ENCODE measurements at places on chromosomes 3 and 15.

DNA sequence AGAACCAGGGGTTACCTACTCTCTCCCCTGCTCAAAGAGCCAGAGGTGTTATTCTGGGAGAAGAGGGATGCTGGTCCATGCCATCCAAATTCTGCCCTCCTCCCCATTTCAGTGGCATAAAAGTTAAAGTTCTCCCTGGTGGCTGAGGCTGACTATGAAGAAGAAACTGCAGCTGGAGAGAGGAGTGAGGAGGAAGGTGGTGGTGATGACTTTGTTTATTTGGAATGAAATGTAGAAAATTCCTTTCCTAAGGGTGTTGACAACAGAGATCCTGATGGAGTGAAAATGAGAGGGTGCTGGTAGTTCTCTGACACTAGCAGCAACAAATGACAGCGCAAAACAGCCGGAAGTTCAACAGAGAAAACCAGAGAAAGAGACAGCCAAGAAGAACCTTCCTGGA lies 100.4 kb downstream of the PCCB start:
- DNase-seq, result no peak

GRCh38 chr15:31390777-31391486 lies 64.3 kb downstream of the KLF13 start:
- no peak for DNase-seq

DNA sequence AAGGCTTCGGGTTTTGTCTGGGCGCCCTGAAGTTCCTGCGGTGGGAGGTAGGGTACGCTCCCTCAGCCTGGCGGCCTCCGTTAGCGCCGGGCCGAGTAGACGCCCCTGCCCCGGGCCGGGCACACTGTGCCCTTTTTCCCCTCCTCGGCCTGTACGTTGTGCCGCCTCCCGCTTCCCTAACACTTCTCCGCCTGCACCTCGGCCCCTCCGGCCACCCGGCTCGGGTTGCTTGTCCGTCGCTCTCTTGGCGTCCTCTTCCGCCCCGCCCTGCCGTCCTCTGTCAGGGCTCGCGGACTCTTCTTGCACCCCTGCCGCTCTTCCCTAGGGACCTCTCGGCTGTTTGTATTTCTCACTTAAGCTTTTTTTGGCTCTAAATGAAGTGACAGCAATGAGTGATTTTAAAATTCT lies 384 bp downstream of the KNL1 start:
- DNase-seq, result no peak

DNA sequence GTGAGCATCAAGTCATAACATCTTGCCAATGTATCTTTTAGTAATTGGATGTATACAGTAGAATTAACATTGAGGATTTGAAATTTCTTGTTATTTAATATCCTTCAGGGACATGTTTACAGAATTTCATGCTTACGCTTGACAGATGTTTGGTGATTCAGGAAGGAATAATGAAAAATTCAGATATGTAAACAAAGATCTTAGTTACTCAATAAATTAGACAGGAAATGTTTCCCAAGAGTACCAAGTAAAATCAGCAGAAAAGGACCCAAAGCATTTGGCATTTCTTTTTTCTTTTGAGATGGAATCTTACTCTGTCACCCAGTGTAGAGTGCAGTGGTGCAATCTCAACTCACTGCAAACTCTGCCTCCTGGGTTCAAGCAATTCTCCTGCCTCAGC lies 4.7 kb upstream of the COL6A5 start:
- no peak for DNase-seq

DNA sequence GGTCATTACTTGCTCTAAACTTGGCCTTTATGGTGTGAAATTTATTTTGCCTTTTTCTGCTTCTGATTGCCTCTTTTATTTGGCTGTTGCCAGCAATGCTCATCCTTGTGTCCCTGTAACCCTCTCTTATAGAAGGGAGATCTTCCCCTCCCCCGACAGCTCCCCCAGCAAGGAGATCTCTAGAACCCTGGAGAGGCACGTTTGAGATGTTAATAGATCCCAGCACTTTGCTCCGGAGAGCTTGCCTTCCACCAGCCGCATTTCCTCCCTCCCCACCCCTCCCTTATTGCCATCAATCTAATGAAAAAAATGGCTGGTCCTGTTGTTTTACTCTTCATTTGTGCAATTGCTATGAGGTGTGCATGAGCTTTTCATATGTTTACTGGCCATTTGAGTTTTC lies 18.2 kb downstream of the TRIM71 start:
- DNase-seq, result no peak

- DNase-seq, result no peak
Measured at GRCh38 chr15:63986751-63987341, 59.4 kb downstream of the DAPK2 start.

DNA sequence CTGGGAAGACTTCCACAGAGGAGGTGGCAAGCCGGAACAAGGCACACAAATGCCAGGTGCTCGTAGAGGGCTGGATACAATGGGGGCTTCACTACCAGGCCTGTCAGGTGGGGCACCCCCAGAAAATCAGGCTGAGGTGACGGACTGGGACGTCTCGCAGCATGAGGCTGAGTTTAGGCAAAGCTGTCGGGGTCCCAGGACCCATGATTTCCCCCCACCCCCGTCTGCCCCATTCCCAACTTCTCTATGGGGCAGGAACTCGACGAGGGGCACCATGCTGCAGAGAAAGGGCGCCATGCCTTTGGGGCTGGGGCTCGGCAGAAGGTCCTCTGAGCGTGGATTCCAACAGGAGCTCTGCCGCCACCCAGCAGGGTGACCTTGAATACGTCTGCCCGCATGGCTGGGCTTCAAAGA lies 65.7 kb upstream of the HES1 start:
- DNase-seq, result no peak

DNA sequence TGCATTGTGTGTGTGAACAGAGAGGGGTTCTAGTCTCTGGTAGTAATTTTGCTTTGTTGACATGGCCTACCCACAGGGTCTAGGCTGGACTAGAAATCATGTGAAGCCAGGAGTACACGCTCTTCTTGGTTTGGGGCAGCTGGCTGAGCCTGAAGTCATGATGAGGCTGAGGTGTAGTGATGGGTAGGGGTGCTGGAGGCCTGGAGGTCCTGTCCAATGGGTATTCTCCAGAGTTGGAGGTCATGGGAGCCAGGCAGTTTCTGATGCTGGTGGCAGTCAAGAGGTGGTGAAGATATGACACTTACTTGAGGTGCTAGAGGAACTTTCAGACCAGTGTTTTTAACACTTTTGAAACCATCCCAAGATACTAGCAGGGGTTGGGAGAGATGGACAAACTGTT lies 18.5 kb upstream of the EPHB1 start:
- no peak for DNase-seq

DNA sequence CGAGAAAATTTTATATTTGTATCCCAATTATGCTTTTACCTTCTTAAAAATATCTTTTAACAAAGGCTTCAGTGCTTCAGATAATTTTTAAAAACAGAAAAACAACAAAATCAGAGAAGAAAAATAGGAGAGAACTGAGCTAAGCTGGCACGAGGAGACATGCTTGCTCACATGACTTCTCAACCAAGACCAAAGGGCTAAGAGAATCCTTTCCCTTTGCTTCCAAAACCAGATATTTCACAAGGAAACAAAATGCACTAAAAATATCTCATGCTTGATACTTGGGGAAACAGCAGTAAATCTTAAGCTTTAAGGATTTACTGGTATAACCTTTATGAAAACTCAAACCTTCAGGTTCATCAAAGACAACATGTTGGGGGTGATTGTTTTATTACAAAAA lies 58.4 kb downstream of the CAPN7 start:
- no peak for DNase-seq

All from non-pigmented ciliary epithelial cell (primary cell).